ENCODE measurements at places on chromosomes 12 and 14.

- peak; percentile 89 for DNase-seq
Observed at GRCh38 chr12:40010899-40011774, 94.7 kb downstream of the SLC2A13 start.

DNA sequence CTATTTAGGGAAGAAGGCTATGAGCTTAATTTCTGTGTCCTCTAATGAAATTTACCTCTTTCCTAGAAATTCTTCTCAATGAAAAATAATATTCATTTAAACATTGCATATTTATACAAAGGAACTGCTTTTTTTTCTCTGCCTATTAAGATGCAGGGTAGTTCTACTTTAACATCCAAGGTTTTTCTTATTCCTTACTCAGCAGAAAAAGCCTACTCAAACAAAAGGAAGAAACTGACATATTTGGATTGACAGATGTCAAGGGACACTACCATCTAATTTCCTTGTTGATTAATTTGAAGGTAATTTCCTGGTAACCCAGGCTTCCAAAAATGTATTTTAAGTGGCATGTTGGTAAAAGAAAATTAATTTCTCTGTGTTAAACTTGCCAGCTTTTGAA is 192.3 kb downstream of the EGLN3 start:
- DNase-seq, result no peak

DNA sequence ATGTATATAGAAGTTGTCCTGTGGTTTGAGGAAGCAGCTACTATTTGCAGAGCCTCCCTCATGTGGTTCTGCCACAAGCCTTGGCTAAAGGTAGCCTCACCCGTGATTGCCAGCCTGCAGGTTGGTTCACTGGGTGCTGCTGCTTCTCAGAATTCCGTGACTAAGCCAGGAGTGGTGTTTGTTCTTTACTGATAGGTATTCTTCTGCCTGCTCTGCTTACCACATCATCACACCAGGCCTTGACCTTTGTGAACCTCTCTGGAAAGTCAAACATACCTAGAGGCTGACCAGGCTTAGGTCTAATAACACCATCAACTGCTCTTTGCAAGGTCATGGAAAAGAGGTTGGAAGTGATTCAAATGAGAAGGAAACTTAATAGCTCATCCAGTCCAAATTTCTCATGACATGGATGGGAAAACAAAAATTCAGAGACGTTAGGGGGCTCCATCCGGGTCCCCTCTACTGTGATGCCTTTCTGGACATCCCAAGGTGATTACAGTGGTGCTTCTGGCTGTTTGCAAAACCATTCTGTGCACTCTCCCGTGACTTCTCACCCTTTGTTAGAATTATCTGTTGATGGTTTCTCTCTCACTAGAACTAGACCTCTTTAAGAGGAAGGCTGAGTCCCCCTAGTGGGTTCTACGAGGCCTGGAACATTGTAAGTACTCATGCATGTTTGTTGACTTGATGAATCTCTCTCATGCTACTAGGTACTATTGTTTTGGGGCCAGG is 8.5 kb upstream of the SOCS2 start:
- peak; percentile 86 for DNase-seq

DNA sequence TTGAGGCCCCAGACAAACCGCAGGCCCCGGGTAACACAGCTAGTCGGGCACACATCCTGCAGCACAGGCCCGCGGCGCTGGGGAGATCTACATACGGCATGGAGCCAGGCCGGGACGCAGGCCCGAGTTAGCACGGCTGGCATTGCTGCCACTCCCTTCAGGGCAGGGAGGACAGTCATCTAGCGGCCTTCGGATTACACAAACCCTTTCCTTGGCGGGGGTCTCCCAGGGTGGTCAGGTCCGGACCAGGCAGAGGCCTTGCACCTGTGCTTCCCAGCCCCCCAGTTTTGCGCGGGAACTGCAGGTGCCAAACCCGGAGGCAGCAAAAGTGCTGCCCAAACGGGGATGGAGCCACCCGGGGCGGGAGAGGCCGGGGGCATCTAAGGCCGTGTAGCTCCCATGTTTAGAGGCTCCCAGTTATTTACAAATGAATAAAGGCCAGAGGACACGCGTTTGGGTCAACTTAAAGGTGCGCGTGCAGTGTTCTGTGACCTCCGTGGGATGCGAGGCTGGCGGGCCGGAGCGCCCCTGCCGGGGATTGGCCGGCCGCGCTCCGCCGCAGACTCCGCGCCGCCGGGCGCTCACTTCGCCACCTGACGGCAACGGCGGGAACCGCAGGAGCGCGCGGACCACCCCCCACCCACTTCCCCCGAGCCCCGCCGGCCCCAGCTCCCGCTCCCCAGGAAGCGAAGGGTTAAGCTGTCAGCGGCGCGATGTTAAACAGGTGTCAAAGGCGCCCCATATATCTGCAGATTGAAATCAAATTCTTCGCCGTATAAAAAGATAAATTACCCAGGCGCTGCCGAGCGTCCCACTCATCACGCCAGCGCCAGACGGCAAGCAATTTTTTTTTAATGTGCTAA is 18.1 kb downstream of the VSX2 start:
- DNase-seq, result peak; percentile 16

DNA sequence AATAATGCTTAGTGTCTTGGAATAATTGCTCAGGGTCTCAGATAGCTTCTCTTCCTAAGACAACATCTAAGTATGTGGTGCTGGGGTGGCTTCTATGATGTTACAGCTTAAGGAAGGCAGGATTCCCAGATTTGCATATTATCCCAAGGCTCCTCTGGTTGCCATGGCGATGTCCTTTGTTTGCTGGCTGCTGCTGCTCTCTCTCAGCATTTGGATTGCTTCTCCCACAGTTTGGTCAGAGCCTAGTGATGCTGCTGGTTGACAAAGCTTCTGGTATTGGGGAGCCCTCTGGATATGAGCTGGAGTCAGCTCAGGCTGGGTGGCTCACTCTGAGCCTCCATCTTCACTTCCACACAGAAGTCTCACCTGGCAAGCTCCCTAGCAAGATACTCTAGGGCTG is 56.4 kb upstream of the FBXO33 start:
- DNase-seq, result no peak

- DNase-seq, result no peak
Observed at GRCh38 chr12:88743946-88744685, 163.8 kb upstream of the KITLG start.

DNA sequence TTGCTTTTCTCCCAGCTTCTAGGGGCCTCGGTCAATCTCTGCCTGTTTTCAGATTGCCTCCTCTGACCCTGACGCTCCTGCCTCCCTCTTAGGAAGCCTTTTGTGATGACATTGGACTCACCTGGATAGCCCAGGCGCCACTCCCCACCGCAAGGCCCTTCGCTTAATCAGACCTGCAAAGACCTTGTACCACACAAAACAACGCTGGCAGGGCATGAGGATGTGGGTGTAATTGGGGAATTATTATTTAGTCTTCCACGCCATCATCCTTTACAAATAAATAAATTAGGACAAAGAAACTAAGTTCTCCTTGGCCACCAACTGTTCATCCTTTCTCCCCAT is 7.7 kb upstream of the VPS37B start:
- DNase-seq, result no peak

GRCh38 chr12:52523824-52524223 is 3.6 kb upstream of the KRT5 start:
- no peak for DNase-seq

DNA sequence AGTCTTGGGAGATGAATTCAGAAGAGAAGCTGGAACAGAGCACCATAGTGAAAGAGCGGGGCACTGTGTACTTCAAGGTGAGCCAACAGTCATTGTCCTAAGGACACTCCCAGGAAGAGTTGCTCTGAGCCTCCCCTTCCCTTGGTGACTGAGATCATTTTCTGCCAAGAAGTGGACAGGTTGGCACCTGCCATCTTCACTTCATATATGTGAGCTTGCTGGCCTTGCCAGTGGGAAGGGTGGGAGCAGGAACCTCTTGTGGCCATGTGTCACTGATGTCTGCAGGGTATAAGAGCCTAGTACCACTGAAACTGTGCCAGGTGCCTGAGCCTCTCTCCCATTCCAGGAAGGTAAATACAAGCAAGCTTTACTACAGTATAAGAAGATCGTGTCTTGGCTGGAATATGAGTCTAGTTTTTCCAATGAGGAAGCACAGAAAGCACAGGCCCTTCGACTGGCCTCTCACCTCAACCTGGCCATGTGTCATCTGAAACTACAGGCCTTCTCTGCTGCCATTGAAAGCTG is 5.3 kb downstream of the FKBP4 start:
- DNase-seq, result no peak

GRCh38 chr12:22800332-22800731 is 175.4 kb downstream of the ETNK1 start:
- DNase-seq, result no peak

DNA sequence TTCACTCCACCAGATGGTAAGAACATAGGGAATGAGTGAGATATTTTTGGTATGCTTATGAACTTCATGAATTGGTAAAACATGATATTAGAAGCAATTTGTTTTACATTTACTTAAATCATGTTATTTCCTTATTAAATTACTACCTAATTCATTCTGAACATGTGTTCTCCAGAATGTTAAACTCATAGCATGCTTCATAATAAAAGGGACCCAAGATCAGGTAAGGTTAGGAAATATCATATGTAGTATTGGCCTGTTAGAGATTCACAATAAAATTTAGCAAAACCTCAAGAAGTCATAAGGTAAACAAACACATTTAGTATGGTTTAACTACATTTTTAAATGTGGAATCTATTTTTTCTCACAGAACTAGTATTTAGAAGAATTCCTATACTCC is 28.2 kb downstream of the PTPRQ start:
- no peak for DNase-seq

DNA sequence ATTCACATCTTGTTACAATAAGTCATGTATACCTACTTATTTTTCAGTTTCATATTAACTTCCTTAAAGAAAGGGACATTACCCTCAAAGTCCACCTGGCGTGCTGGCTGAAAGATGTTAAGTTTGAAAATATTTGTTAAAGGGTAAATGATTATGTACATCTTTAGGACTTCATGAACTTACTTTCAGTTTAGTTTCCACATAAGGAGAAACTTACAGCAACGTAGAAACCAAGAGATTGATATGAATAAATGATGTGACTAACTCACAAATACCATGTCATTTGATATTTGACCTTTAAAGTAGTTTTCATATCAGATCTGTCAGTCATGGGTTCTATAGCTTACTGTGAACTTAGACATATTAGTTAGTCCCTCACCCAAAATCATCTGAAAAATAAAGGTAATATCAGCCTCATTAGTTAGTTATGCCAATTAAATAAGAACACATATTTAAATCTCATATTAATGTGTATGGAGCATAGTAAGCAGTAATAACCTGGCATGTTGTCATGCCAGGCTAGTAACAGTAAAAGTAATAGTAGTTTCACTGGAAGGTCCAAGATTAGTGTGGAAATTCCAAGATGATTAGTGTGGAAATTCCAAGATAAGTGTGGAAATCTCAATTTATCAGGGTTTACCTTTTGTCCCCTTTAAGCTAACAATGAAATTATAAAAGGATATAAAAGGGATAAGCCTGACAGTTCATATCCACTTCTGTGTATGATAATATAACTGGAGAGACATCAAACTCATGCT is 1.9 kb upstream of the CLEC2D start:
- DNase-seq, result no peak

DNA sequence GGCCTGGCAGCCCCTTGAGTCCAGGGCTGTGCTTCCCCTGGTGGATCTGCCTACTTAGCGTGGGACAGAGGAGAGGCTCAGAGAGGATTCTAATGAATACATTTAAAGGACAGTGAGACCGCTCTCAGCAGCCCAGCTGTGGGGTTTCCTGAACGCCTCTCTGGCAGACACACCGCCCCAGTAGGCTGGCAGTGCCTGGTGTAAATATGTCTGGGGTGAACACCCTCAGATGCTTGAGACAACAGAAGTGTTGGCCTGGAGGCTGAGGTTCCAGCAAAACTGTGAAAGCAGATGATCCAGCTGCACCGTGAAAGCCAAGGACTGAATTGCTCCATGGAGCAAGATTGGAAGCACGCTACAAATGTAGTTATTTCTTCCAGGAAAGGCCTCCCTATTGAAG is 55.1 kb downstream of the LRRC74A start:
- DNase-seq, result no peak

GRCh38 chr12:128709660-128710059 is 114.1 kb downstream of the SLC15A4 start:
- no peak for DNase-seq

GRCh38 chr12:23093488-23093887 is 468.5 kb downstream of the ETNK1 start:
- peak; percentile 34 for DNase-seq

DNA sequence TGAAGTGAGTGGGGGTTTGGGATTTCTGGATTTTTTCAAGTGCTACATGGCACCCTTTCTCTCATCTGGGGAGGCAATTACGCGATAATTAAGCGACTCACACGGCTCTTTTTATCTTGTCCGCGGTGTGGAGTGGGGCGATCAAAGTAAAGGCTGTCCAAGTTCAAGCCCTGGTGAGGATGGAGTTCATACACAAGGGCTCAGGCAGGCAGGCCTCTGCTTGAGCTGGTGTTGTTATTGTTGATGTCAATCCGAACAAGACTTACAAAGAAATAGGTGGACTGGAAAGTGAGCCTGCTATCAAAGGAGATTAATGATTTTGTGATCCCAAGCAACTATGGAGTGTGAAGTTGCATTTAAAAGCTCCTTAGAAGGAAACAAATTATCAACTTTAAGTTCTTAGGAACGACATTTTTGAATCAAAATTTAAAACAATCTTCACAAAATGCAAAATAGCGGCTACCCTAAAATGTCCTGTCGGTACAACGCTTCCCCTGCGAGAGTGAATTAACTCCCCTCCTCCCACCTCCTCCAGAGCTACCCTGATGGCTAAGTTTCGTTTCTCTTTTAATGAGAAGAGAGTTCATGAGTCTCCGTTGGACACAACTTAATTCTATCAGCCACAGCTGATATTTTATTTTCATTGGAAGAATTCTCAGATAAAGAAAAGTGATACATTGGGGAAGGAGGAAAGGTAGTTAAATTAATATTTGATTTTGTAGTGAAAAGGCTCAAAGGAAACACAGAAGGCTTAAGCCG is 5.9 kb downstream of the FOXA1 start:
- DNase-seq, result no peak

DNA sequence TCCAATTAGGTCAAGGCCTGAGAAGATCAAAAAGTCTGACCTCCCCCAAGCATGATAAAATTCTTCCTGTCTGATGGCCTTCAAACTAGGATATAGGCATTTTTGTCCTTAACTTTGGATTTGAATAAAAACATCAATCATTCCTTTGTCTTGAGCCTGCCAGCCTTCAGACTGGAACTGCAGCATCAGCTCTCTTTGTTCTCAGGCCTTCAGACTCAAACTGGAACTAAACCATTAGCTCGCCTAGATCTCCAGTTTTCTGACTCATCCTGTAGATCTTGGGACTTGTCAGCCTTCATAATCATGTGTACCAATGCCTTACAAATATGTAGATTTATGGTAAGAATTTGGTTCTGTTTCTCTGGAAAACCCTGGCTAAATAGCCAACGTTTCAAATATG is 721.7 kb downstream of the GALC start:
- DNase-seq, result no peak

GRCh38 chr14:53947452-53948204 is 9.0 kb downstream of the BMP4 start:
- DNase-seq, result no peak

GRCh38 chr14:85273099-85273677 is 256.8 kb upstream of the FLRT2 start:
- peak; percentile 19 for DNase-seq

- DNase-seq, result no peak
Observed at GRCh38 chr12:10094646-10095395, 4.0 kb downstream of the CLEC1A start.

GRCh38 chr12:66000958-66001357 is 129.6 kb downstream of the LLPH start:
- no peak for DNase-seq

Data from choroid plexus epithelial cell (primary cell).